ENCODE measurements at places on chromosomes 6 and 20.

DNA sequence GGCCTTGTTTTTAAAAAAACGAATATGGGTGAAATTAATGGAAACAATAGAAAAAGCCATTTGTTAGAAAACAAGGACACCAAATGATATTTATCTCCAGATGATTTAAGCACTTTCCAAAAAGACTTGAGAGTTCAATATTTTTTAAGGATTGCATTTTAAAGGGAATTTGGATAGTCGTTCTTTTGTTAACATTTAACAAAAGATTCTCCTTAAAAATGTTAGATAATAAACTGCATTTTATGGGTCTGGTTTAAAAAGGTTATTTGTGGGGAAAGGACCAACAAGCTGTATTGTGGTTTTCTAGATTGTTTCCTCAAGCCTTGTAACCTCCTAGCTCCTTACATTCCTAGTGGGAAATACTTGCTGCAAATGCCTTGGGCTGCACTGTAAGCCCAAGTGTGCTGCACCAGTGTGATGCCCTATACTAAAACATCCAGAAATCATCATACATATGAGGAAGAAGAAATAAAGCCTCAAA, 1.5 kb upstream of the PHIP start:
- DNase-seq, result no peak

DNA sequence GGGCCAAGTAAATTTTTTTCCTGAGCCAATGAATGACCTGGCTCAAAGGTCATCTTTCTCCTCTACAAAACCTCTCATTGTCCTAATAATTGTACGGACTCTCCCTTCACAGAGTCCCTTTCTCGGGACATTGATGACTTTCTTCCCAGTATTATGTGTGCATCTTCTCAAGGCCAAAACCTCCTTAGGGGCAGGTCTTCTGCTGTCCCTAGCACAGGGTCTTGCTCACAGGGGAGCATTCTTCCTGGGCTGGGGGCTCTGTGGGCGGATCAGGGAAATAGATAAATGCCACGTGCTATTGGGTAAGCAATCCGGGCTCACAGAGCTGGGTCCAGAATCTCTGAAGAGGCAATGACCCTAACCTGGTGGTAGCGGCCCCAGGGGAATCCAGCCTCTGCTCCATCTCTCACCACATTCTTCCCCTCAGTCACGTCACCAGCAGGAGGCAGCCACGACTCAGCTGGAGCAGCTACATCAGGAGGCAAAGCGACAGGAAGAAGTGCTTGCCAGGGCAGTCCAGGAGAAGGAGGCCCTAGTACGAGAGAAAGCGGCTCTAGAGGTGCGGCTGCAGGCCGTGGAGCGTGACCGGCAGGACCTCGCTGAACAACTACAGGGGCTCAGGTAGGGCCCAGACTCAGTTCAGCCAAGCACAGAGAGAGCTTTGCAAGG, 23.5 kb downstream of the CEP250 start:
- peak; percentile 5 for DNase-seq

DNA sequence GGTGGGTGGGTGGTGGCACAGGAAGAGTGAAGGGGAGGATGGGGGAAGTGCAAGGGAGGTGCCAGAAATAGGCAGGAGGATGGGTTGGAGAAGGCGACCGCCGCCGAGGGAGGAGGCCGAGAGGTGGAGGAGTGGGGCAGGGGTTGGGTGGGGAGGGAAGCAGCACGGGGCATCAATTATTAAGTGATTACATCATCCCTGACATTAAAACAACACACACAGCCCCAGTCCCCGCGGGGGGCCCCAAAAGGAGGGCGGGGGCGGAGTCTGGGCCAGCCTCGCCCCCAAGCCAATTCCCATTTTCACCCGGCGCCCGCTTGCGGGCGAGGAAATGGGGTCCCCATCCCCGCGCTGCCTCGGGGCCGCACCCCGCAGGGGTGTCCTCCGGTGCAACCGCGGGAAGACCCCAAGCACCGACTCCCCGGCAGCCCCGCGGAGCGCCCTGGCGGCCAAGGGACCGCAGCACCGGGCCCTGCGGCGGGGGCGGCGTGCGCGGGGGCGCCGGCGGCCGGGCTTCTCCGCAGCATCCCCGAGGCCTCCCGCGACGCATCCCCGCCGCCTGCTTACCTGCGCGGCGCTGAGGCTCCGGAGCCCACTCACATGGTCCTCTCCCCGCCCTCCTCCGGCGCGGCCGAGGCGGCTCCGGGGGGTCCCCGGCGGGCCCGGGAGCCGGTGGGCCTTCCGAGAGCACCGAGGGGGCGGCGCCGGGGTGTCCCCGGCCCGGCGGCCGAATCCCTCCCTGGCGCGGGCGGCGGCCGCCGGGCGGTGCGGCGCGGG, 663 bp downstream of the FYN start:
- no peak for DNase-seq

DNA sequence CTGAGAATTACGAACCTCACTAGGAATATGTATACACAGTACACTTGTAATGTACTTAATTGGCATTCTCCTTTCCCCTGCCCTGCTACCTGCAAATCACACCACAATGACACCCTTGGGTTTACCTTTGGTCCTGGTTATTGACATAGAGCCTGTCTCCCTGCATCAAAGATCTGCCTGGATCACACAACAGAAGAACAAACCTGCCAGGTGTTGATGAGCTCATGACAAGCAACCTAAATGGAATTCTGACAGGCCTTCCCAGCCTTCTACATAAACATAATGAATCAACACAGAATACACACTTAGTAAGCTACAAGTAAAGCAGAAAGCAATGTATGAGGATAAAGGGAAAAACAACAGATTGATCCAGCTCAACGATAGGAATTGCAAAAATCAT, 95.6 kb downstream of the HDGFL1 start:
- no peak for DNase-seq

DNA sequence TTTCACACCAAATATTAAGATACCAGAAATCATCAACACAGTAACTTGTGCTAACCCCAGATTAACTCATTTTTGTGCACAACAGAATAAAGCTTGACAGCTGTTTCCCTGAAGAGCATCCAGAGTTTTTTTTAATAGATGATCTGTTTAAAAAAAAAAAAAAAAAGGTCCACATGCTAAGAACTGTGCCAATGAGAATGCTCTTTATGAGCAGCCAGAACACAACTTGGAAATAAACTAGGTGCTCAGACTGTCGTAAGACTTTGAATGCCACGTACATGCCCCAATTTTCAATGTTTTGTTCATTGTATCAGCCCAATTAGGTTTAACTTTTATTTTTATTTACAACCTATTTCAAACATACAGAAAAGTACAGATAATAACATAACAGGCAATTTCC, 47.3 kb downstream of the STAU1 start:
- DNase-seq, result no peak

DNA sequence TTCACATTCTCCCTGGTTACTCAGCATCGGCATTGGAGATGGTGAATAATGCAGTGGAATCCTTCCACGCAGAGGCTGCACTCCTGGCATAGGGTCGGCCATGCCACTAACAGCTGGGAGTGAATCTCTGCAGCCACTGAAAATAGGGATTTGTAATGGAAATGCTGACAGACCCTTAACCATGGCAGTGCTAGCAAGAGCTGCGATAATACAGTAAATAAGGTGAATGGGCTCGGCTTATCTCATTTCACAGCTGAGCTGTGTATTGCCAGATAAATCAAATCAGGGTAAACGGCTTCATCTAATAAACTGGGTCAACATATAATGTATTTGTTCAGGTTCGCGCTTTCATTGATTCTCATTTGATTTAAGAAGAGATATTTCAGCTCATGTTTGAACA, 156.8 kb downstream of the SLC35B3 start:
- DNase-seq, result no peak

DNA sequence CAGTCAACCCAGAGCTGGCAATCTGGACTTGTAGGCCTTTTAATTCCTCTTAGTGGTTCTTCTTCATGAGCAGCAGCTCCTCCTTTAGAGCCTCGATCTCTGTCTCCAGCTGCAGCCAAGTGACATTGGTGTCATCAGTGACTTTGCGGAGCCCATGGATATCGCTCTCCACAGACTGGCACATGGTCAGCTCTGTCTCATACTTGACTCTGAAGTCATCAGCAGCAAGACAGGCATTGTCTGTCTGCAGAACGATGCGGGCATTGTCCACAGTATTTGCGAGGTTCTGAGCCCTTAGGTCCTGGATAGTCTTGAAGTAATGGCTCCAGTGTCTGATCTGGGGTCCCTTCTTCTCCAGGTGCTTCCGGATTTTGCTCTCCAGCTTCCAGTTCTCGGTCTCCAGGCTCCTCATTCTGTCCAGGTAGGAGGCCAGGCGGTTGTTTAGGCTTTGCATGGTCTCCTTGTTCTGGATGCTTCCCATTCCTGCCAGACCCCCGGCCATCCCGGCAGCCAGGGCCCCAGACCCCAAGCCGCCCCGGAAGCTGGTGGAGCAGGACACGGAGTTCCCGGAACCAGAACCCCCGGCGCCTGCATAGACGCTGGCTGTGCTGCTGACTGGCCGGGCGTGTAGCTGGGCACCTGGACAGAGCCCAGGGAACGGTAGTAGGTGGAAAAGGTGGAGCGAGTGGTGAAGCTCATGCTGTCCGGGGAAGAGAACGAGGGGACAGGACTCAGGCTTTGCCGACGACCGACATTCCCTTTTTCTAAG, 15.1 kb downstream of the RFPL4B start:
- no peak for DNase-seq

GRCh38 chr6:31210123-31210522, 39.6 kb upstream of the POU5F1 start:
- DNase-seq, result no peak

DNA sequence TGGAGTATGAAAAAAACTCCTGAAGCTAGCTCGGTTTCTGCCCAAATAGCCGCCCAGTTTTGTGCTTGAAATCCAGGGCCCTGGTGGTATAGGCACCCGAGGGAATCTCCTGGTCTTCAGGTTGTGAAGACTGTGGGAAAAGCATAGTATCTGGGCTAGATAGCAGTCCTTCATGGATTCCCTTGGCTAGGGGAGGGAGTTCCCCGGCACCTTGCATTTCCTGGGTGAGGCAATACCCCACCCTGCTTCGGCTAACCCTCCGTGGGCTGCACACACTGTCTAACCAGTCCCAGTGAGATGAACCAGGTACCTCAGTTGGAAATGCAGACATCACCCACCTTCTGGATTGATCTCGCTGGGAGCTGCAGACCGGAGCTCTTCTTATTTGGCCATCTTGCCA, 184.5 kb upstream of the SLC35B3 start:
- DNase-seq, result no peak

DNA sequence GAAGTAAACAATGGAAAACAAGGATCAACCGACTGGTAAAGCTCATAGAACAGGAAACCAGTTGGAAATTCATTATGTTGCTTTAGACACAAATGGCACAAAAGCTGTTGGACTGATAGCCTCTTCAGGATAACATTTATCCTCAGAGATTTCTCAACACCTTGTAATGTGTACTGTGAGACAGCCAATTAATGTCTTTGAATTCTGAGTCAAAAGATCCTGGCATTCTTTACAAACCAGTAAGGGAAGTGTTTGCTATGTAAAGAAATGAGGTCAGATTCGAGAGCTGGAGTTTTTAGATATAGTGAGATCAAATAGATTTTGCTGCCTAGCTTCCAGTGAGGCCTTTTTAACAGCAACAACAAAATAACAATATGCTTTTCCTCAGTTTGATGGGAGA, 439.2 kb downstream of the C6orf118 start:
- no peak for DNase-seq

GRCh38 chr6:54284161-54284860, 23.9 kb upstream of the TINAG start:
- no peak for DNase-seq

DNA sequence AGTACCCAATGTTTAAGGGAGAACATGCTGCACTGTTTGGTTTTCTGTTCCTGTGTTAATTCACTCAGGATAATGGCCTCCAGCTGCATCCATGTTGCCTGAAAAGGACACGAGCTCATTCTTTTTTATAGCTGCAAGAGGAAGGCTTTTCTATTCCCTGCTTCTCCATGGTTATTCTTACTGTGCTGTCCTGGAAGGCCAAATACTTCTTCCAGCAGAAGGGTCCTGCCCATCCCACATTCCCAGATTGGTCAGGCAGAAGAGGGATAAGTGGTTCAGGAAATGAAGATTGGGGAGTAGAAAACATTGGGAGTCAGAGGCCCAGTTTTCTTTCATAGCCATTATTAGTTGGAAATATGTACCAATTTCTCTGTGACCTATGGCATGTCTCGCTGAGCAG, 122.4 kb downstream of the TCP11 start:
- no peak for DNase-seq

- DNase-seq, result no peak
Measured at GRCh38 chr6:137867685-137868509, 838 bp downstream of the TNFAIP3 start.

DNA sequence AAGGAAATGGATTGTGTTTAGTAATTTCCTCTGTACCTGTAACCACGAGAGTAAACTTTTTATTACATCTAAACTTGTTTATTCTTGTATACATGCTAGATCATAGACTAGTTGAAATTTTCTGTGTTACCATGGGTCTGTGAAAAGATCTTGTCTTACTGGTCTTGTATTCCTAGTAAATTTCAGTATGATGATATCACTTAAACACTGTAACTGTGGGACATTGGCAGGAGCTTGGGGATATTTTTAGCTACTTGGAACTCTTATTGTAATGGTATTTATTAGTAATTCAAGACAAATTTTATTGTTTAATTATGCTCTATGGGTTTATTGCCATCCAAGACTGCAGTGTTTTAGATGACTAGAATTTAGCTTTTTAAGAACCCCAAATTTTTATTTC, 25.9 kb upstream of the TULP4 start:
- DNase-seq, result no peak

DNA sequence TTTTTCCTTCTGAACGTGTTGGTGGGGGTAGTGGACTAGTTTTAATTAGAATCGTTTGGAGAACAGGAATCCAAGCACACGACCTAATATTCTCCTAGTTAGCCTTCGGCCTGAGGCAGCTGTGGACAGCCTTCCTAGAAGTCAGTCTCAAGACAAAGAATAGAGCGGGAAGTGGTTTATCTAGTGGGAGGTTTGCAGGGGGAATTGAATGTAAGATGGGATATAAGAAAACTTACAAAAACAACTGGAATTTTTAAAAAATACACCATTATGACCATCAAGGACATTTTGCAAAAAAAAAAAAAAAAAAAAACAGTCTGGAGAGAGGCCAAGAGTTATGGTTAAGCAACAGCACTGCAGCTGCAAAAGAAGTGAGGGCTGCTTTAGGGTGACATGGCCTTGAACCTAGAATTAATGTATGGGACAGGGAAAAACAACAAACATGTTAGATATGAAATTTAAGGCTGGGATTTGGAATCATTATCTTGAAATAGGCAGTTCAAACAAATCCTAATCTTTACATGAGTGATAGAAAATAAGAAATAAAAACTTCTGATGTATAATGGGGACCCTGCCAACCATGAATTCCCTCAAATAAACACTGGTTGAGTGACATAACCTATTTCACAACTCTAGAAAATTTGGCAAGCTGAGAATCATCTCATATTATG, 40.2 kb downstream of the PLAGL1 start:
- DNase-seq, result no peak

- DNase-seq, result no peak
Measured at GRCh38 chr6:3364391-3364790, 92.5 kb downstream of the SLC22A23 start.

All from HT1080 (cell line).